Amniotic stem cell (primary cell): ENCODE measurements at places on chromosomes 16 and 17.

DNA sequence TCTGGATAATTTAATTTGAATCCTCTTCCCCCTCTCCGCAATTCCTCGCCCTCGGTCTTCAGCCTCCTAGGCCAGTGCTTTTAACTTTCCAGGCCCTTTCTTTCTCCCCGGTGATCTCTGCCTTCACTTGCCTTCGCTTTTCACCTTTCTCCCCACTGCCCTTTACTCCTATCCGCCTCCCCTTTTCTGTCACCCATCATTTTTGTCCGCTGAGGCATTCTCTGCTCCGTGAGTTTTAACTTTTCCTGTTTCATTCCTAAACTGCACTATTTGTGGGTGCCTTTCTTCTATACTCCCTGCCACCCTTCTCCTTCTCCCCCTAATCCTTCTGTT is 729 bp downstream of the LONP2 start:
- no peak for DNase-seq

GRCh38 chr17:67606471-67606870 is 111.3 kb upstream of the NOL11 start:
- DNase-seq: no peak

DNA sequence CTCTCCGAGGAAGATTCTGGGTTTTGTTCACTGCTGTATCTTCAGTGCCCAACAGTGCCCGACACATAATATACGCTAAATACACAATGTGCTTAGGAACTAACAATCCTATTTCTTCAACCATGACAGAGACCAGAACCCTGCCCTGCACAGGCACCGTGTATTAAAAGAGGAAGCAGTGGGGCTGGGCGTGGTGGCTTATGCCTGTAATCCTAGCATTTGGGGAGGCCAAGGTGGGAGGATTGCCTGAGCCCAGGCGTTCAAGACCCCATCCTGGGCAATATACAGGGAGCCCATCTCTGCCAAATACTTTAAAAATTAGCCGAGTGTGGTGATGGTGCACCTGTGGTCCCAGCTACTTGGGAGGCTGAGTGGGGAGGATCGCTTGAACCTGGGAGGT is 19.3 kb downstream of the ARL2BP start:
- DNase-seq: no peak

- DNase-seq: no peak
Observed at GRCh38 chr16:20191566-20191965, 117.9 kb upstream of the GPR139 start.

DNA sequence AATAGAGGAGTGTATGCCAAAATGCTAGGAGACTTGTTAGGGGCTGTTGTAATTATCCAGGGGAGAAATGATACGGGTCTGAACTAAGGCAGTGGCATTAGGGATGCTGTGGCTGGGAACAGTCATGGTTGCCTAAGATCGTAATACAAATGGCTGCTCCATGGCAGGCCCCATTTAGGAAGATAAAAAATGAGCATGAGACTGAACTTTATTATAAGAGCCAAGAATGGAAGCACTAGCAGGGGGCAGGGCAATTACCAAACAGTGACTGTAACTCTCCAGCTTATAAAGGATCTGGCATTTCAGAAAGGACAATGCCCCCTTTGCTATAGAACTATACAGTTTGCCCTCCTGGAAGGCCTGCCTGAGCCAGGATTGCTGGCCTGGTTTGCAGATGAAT is 503.3 kb upstream of the CDH5 start:
- DNase-seq: no peak

GRCh38 chr17:31392002-31392855 is 754 bp downstream of the RAB11FIP4 start:
- no peak for DNase-seq

GRCh38 chr17:8740486-8740885 is 4.2 kb downstream of the CCDC42 start:
- DNase-seq: no peak

DNA sequence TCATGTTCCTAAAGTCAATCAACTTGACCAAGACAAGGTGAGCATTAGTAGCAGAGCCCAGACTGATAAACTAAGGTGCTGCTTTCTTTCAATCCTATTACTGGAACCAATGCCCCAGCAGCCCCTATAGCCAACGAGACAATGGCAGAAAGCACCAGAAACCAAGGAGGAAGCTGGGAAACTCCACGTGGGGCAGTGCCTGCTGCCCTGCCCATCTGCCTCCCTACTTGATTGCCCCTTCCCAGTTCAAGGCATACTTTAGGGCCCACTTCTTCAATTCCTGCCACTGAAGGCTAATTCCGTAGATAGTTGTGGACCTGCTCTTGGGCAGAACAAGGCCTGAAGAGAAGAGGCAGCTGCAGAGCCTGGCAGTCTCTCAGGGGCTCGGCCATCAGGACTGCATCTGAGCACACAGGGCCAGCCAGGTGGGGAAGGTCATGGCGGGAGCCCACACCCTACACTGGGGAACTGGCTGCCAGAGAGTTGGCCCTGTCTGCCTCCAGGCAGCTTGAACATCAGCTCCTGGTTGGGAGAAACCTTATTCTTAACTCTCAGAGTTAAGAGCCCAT is 30.9 kb downstream of the WSB1 start:
- no peak for DNase-seq

- DNase-seq: no peak
Observed at GRCh38 chr17:59620518-59621259, 994 bp downstream of the CLTC start.

- DNase-seq: no peak
Observed at GRCh38 chr16:76583466-76583865, 306.3 kb downstream of the CNTNAP4 start.

GRCh38 chr17:56754523-56755208 is 79.1 kb downstream of the C17orf67 start:
- no peak for DNase-seq

GRCh38 chr16:14321542-14321941 is 250.4 kb downstream of the MRTFB start:
- no peak for DNase-seq

DNA sequence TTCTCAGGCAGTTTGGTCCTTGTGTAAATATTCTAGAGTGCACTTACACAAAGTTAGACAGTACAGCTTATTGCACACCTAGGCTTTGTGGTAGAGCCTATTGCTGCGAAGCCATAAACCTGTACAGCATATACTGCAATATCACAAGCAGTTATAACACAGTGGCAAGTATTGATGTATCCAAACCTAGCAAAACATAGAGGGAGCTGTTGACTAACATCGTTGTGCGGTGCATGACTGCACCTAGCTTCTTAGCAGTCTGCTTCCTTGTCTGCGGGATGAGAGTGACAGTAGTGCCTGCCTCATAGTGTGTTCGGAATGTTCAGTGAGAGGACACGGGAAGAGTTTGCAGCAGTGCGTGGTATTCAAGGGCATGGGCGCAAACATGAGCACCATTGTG is 78.9 kb downstream of the MPRIP start:
- DNase-seq: no peak

DNA sequence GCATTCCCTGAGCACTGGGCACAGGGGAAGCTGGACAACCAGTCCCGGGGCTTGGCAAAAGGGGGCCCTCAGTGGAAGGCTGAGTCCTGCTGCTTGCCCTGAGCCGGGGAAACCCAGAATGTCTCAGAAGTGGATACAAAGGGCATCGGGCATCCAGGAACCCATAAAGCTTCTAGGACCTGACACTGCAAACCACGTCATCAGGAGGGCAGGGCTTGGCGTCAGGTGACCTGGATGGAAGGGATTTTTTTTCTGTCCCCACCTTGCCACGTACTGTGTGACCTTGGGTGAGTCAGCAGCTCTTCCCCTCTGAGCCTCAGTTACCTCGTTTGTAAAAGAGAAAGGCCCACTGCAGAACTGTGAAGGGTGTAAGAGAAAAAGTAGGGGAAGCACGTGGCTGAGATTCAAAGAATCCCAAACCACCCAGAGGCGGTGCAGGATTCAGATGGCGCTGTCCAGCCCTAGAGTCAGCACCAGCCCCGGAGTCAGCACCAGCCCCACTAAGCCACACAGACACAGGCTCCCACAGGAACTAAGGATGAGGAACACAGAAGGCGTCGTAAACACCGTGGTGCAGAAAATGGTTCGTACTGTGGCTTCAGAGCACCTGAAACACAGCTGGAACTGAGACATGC is 53.7 kb downstream of the C16orf95 start:
- DNase-seq: no peak

DNA sequence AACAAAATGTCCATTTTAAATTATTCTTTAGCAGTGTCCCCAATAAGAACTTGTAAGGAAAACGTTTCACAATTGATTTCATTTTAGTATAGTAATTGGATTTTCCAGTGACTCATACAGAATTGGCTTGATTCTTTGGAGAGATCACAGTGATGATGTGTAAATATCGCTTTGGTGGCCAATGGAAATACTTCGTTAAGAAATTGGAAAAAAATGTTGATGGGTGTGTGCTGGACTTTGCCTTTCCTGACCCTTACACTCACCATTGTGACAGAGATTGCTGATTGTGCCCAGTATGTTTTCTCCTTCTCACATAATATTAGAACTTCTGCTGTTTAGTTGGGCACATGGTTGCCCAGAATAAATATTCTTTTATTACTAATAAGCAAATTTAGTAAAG is 7.4 kb upstream of the EFCAB13 start:
- DNase-seq: no peak

DNA sequence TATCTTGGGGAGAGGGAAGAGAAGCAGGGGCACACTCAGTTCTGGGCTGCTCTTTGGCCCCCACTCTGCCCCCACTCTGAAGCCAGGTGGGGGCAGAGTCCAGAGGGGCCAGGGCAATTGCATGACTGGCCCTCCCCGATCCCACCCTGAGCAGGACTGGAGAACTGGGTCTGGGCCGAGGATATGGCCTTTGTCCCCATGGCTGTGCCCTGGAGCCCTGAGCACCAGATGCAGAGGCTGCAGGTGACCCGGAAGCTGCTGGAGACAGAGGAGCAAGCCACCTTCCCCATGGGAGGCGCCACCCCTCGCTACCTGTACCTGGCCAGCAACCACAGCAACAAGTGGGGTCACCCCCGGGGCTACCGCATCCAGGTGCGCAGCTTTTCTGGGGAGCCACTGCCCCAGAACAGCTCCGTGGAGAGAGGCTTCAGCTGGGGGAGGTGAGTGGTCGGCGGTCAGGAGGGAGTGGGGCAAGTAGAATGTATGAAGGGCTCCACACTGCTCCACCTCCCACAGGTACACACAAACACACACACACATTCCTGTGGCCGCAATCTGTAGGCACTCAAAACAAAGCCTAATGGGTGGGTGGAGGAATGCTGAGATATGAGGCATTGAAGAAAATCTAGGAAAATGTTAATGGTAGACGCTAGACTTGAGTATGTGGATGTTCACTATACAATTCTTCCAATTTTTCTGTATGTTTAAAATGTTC is 21.4 kb downstream of the AOC3 start:
- no peak for DNase-seq

DNA sequence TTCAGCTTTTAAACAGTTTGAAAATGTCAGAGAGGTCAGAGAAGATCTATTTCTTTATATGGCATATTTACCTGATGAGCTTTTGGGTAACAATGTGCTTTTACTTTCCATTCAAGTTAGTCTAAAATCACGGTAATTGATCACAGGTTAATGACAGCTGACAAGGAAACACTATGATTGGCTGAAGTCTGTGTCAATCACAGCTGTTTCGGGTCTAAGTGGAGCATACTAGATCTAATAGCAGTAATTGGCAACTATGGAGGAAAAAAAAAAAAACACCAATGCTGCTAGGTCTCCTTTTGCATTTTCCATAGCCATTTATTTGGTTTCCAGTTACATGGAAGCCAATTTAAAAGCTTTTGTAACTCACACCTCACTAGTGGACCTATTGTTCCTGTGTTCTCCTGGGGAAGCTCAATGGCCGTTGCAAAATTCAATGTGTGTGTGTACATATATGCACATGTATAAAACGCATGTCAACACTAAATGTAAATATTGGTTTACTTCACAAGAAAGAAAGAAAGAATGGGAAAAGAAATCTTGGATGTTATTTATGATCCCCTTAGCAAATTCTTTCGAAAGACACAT is 568.3 kb upstream of the ZFHX3 start:
- no peak for DNase-seq
